Pancreas (tissue), 10 donors: ENCODE measurements at places on chromosomes 11 and 22. TPM values are rescaled to one million over a fixed set of nuclear protein-coding genes. Genes with fewer than 3 reads are reported as not detected.

DNA sequence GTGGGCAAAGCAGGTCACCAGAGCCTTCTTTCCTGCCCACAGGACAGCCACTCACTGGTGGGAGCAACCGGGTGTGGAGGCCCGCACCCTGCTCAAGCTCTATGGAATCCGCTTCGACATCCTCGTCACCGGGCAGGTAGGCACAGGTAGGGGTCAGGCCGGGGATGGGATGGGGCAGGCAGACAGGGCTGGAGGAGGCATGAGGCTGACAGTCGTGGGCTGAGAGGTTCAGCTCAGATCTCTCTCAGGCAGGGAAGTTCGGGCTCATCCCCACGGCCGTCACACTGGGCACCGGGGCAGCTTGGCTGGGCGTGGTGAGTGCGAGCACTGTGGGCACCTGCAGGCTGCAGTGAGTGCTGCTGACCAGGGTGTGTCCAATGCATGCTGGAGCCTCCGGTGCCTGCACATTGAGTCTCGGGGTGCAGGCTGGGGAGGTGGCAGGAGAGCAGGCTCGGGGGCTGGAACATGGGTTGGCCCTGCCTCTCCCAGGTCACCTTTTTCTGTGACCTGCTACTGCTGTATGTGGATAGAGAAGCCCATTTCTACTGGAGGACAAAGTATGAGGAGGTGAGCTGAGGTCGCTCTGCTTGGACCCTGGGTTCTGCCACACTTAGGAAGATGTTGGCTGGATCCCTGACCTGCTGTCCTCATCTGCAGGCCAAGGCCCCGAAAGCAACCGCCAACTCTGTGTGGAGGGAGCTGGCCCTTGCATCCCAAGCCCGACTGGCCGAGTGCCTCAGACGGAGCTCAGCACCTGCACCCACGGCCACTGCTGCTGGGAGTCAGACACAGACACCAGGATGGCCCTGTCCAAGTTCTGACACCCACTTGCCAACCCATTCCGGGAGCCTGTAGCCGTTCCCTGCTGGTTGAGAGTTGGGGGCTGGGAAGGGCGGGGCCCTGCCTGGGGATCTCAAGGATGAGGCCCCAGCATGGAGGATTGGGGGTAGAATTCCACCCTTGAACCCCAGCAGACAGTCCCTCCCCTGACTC lies 6.3 kb downstream of the SLC7A4 start:
- DNase-seq = no peak

Gene B3GAT3
- total RNA-seq = 14.1 TPM

GRCh38 chr11:34161812-34162492 lies 56.5 kb downstream of the NAT10 start:
- no peak for DNase-seq

Gene OTUB1
- total RNA-seq = 15.2 TPM

DNA sequence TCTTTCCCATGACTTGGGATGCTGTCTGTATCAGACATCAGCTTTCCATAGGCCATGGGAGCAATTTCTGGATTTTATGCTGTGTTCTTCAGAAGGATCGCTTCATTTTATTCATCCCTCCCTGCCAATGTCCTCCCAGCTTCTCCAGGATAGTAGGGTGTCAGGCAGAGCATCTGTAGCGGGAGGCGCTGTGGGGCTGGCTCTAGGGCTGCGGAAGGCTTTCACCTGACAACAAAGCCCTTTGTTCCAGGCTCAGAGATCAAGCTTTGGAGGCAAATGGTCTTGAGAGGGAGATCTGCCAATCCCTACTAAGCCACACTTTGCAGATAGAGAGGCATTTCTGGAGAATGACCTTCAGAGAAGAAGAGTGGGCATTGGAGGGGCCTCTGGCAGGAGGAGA lies 29.5 kb upstream of the FTH1 start:
- DNase-seq = no peak

DNA sequence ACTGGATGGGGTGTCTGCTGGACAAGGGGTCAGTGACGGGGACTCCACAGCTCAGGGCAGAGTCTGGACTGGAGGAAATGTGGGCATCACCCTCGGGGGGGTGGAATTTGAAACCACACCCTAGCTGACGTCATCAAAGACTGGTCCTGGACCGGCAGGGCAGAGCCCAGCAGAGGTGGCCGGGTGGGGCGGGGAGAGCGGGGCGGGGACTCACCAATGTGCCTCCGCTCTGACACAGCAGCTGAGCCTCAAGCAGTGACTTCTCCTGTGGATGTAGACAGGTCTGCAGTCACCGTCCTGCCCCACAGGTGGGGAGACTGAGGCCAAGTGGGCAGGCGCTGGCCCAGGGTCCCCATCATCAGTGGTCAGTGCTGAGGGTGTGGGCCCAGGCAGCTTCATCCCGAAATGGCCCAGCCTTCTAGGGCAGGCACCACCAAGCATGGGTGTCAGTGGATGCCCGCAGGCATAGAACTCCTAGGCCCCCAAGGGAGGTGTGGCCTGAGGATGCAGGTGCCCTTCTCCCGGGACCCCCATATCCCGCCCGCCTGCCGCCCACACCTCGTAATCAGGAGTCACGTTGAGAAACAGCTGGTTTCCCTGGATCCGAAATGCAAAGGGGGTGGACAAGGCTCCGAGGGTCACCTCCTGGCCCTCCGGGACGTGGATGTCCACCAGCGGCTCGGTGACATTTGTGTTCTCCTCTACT lies 603 bp downstream of the CDHR5 start:
- DNase-seq = peak; percentile 58

DNA sequence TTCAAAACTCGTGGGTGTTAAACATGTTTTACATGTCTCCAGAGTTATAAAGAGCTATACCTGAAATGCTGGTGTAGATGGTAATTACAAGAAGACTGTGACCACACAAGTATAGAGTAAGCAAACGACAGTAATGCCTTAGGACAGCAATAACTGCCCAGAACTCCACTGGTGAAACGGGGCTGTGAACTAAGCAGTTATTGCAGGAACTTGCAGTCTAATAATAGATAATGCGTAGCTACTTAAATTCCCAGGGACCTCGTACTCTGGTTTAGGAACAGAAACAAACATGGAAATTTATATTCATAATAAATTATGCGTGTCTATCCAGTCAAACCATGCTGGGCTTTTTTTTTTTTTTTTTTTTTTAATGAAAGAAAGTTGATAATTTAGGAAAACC lies 24.9 kb upstream of the TP53AIP1 start:
- DNase-seq = no peak

Gene TMEM80
- total RNA-seq = 15.2 TPM

GRCh38 chr11:127055236-127055635 lies 54.7 kb upstream of the KIRREL3 start:
- DNase-seq = no peak

GRCh38 chr11:2090172-2091111 lies 48.7 kb downstream of the IGF2 start:
- DNase-seq = peak; percentile 55

DNA sequence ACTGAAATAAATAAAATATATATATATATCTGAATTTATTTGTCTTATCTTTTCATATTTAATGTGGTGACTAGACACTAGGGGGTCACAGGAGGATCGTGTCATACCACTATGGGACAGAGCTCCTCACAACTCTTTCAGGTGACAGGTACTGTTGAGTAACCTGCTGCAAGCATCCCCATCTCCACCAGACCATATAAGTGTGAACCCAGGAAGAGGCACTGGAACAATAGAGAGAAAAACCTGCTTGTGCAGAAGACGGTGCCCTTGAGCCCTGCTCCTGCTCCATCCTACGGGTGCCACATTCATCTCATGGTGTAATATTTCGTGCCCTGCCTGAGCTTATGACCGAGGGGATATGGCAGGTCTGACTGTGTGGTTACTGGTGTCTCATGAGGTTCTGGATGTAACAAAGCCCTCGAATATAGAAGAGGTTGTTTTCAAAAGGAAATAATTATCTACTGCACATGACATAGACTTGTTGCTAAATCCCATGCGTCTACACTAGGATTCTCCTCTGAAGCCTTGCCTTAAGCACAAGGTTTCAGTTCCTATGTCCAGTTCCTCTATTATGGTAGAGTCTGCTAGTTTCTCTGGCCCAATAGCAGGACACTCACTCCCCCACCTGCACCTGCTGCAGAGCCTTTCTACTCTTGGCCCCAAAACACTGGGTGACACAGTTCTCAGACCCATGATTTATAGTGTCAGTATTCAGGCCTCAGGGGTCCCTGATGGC lies 70.4 kb downstream of the GGTLC2 start:
- no peak for DNase-seq

- DNase-seq = no peak
These were observed 95.2 kb downstream of the DSCAML1 start for GRCh38 chr11:117701781-117702180.

DNA sequence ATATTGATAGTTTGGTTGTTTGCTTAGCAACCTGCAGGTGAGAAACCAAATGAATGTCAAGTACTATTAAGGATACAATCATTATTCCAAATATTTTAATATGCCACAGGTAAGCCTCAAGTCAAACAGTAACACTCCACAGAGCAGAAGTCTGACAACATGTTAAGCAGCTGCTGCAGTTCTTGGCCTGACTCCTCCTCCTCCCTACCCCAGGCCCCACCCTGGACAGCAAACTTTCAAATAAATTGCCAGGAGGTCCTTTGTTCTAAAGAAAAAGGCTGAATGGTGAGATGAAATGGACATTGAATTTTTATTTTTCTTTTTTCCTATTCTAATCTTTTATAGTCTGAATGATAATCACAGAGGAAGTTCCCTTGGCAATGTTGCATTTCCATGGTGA lies 260.0 kb upstream of the POU2AF2 start:
- DNase-seq = no peak

DNA sequence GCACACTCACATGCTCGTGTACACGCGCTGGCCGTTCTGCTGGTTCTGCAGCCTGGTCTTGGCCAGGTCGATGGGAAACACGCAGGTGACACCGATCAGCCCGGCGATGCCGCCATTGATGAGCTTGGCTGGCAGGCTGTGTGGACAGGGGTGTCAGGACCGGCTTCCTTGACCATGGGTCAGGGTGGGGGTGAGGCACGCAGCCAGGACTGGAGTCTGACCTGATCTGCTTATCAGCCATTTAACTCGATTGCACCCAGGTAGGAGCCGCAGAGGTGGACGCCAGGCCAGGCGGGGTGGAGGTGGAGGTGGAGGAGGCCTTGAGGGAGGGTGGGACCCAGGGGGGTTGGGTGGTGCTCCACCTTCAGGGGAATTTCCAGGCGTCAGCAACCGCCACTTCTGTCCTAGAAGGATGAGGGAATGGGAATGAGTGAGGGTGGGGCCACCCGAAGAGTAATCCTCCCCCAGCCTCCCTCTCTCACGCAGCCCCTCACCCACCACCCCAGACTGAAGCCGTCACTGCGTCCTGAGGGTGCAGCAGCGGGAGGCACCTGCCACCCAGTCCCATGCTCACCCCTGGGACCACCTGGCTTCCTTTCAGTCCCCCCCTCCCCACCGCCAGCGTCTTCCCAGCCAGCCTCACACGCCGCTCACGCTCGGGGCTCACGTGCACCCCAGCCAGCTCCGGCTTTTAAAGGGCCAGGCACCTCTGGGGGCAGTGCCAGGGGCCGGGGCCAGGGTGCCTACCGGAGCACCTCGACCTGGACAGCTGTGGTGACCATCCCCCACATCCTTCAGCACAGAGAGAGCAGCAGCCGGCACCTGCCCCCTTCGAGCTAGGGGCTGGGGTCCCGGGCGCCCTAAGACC lies 3.1 kb downstream of the SLC25A22 start:
- peak; percentile 95 for DNase-seq
